ENCODE measurements at places on chromosomes 2 and 18.

GRCh38 chr2:106840818-106841217, 45.1 kb downstream of the ST6GAL2 start:
- no peak for DNase-seq

GRCh38 chr18:57866355-57866754, 63.2 kb upstream of the ATP8B1 start:
- no peak for DNase-seq

DNA sequence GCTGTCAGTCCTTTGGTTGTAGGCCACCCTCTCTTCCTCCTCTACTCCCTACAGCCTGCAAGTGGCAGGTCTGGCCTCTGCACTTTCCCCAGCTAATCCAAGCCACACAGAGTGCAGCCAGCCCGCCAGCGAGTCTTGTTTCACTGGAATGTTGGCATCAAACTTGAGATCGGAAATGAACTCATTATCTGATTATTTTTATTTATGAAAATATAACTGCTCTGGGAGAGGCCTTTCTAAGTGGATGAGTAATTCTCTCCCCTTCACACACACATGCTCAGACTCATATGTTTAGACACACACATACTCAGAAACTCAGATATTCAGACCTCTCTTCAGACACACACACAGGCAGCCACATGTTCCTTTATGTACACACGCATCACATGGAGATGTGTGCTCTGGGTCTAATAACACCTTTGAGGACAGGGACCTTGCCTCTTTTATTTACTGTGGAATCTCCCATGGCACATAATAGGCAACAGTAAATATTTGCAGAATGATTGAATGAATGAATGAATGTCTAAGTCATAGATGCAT, 151.3 kb downstream of the ZFP36L2 start:
- DNase-seq: no peak

- no peak for DNase-seq
Measured at GRCh38 chr18:9869715-9870430, 15.9 kb upstream of the TXNDC2 start.

DNA sequence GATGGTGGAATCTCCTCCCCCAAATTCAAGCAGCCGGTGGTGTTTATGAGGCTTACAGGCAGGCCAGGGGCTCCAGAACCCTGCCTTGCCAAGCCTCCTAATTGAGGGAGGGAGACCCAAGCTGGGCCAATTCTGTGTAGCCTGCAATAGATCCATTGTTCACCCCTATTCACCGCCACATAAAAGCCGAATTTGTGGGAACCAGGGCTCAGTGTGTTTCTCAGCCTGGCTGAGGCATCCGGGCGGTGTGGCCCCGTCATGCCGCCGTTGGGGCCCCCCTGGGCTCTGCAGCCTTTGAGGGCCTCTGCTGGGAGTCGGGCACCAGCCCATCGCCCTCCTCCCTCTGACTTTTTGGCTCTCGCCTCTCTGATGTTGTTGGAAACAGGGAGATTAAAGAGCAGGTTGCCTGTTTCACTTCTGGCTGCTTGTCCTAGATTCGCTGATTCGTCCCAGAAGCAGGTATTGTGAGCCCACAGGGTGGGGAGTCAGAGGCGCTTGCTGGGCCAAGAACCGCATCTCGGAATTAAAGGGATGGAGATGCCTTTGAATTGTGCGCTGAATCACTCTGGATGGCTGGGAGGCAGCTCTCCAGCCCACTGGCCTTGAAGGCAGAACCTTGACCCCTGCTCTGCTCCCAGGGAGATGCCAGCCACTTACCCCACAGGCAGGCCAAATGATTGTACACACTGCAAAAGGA, 14.7 kb upstream of the OTOS start:
- no peak for DNase-seq

DNA sequence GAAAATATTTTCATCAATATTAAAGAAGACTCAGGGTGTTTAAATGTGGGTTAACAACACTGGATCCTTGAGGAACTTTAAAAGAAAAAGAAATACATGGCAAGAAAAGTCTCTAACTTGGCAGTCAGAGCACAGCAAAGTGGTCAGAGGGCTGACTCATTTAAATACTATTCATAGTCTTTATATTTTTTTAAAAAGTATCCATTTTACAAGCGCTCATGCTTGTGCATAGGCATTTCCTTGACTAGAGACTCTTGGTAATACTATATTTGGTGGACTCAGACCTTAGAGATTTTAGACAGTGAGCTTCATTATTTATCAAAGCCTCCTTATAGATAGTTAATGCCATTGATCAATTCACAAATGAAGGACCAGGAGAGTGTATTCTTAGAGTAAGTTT, 110.2 kb downstream of the ABCA12 start:
- DNase-seq: no peak

DNA sequence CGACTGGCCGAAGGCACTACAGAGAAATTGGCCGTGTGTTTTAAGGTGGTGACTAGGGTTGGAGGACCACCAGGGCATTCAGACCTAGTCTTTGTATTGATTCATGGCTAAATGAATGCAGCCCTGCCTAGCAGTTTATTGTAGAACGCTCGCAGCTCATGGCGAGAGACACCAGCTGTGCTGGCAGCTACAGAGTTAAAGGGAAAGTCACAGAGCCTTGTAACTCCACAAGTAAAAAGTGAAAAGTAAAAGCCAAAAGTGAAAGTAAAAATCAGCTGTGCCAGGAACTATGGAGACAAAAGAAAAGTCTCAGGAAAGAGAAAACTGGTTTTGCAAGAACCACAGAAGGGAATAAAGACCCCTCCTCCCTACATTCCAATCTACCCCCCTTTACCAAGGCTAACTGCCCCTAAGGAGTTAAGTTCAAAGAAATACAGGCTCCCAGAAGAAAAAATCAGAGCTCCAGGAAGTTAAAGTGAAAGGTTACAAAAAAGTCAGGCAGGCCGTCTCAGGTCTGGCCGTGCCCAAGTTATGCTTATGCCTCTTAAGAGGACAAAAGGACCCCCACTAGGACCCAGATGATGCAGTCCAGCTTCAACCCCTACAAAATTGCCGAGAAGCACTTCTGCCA, 46.4 kb upstream of the SELENOI start:
- DNase-seq: no peak

GRCh38 chr18:76449111-76449453, 46.0 kb downstream of the ZNF516 start:
- DNase-seq: no peak

DNA sequence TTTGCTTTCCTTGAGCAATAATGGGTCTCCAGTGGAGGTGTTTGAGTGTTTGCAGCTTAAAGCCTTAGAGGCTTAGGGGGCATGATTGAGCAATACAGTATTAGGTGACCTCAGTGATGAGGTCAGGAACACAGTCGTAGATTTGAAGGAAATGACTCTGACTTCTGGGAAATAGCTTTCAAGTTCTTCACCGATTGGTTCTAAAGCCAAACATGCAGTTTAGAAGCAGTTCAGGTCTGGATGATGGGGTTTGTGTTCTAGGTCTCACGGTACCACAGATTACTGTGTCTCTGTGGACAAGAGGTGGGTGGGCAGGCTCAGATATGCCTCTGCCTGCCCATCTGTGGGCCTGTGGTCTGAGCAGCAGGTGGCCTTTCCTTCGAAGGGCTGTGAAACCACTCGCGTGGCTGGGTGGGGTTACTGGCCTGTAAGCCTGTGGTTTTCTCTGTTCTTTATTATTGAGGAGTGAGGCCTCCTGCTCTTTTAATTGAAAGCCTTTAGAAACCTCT, 7.8 kb downstream of the MTHFD2 start:
- peak; percentile 45 for DNase-seq

DNA sequence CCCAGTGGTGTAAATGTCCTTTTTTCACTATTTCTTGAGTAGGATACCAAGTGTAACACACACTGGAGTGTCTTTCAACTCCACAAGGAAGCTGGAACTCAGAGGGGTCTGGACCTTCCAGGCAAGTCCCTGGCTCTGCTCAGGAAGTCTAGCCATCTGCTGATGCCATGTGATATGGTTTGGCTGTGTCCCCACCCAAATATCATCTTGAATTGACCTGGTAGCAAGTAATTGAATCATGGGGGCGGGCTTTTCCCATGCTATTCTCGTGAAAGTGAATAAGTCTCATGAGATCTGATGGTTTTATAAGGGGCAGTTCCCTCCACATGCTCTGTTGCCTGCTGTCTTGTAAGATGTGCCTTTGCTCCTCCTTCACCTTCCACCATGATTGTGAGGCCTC, 99.4 kb upstream of the CDC42EP3 start:
- no peak for DNase-seq

- DNase-seq: no peak
Measured at GRCh38 chr2:101521487-101521886, 46.6 kb upstream of the RFX8 start.

GRCh38 chr2:71859211-71859847, 288.3 kb downstream of the CYP26B1 start:
- no peak for DNase-seq

DNA sequence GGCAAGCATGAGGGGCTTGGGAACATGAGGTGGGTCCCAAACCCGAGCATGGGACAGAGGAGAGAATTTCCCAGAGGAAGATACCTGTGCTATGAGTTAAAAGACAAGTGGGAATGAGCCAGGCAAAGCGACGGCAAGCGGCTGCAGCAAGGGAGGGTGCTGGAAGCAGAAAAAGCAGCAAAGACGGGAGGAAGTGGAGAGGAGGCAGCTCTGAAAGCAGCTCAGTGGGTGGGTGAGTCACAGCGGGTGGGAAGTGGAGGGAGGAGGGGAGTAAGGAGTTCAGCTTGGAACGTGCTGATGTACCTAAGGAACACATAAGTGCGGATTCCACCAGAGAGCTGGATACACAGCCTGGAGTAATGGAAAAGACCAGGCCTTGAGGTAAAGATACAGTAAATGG, 41.4 kb downstream of the THUMPD2 start:
- DNase-seq: no peak

All from NCI-H82 (cell line).